ENCODE measurements at places on chromosomes 16 and 17. TPM values are rescaled to one million over a fixed set of nuclear protein-coding genes. Genes with fewer than 3 reads are reported as not detected.
A peak's percentile ranks its signal among the peaks of the same experiment; 100 is the strongest.

CD300C gene
- not detected for total RNA-seq

- no peak for DNase-seq
These were observed 3.2 kb upstream of the MRPL58 start for GRCh38 chr17:75009139-75009724.

GRCh38 chr16:56294579-56294978, 103.3 kb downstream of the GNAO1 start:
- no peak for DNase-seq

GRCh38 chr17:50908860-50909764, 43.0 kb upstream of the TOB1 start:
- DNase-seq = peak; percentile 70

BCAS3 gene
- 13.3 TPM for total RNA-seq

DNA sequence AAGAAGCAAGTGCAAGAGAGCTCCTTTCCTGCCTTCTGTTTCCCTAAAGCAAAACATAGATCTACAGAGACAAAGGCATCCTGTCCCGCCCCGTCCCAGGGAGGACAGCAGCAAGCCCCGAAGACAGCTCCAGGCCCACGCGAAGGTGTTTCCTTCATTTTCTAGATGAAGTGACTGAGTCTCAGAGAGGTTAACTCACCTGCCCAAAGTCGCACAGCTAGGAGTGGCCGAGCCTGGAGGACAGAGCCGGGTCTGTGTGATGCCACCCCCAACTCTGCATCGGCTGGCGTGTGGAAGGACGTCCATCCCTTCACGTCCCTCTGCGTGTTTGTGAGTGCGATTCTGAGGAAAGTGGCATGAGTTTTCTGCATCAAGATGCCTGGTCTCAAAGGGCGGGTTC, 187.2 kb upstream of the CHMP6 start:
- no peak for DNase-seq

DNA sequence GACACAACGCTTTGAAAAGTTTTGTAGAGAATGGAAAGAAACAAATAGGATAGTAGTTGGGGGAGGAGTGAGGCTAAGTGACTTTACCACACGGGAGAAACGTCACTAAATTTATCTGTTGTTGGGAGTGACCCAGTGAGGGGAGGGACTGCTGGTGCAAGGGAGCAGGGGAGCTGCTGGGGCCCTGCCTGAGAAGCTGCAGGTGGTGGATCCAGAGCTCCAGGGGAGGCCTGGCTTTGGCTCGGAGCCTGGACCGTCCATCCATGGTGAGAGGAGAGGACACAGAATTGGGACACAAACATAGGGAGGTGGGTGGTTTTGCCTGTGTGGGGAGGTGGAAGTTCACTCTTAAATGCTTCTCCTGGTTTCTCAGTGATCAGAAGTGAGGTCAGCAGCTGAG, 107.6 kb downstream of the GOSR1 start:
- DNase-seq = no peak

GRCh38 chr16:70747703-70748631, 53.0 kb downstream of the VAC14 start:
- no peak for DNase-seq

DNA sequence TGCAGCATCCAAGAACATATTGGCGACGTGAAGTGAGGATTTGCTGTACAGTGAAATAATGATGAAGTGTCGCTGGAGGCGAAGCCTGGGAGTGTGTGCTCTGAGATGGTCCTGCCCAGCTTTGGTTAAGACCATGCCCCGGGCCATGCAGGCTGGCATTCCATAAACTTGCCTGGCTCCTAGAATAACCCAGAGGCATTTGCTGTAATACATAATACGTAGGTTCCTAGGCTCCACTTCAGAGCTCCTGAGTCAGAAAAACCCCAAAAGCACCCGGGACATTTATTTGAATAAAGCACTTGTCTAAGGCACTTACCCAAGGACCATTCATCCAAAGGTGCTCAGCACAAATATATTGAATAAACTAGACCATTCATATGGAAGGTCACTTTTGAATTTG, 279.3 kb downstream of the ABCC12 start:
- no peak for DNase-seq

DNA sequence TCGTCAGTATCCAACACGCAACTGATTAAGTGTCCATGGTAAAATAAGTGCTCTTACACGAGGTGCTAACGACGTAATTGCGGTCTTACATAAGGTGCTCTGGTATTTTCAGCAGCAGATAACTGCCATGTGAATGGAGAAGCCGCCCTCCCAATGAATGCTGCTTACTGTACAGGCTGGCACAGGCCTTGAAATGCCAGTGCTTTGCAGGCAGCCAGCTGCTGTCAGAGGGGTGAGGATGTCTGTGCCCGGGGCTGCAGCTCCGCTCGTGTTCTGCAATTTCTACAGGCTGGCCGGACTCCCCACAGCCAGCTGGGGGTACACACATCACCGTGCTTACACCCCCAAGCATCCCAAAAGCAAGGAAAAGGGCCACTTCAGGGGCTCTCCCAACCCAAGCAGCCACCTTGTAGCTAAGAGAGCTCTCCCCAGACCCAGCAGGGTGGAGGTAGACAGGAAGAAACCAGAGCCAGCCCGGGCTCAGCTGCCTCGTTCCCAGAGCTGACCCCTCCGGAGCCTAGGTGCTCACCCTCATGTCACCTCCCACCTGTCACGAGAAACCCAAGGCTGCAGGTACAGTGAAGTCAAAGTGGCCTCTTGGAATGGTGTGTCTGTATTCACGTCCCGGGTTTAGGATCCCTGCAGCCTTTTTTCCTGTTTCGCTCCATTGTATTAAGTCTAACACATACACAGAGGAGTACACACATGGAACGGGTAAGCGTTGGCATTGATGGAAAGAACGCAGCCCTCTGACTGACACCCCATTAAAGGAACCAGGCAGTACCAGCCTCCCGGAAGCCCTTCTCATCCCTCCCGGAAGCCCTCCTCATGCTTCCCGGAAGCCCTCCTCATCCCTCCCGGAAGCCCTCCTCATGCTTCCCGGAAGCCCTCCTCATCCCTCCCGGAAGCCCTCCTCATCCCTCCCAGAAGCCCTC, 27.2 kb upstream of the RPH3AL start:
- no peak for DNase-seq

CCL7 gene
- not detected for total RNA-seq

NAGS gene
- total RNA-seq = 5.1 TPM
